ENCODE measurements at places on chromosomes 5 and 9.

GRCh38 chr5:3958389-3958788 lies 362.8 kb downstream of the IRX1 start:
- DNase-seq = no peak

GRCh38 chr5:37056762-37057161 lies 180.2 kb downstream of the NIPBL start:
- no peak for DNase-seq

- no peak for DNase-seq
These were observed 29.3 kb upstream of the CTSL start for GRCh38 chr9:87696641-87697040.

DNA sequence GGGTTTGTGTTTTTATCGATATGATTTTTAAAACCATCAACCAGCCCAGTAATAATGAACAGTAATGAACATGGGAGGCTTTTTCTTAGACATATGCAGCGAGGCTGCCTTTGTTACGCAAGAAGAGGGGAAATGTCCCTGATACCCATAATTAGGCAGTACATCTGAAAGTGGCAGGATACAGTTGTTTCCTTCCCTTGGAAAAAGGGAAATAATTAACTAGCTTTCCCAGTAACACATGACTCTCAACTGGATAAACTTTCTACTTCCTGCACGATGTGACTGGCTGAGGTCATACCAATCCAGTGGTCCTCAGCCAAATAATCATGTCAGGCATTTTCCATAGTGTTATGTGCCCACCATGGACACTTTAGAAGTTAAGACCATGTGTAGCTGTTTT lies 431.6 kb upstream of the C9orf72 start:
- DNase-seq = no peak

DNA sequence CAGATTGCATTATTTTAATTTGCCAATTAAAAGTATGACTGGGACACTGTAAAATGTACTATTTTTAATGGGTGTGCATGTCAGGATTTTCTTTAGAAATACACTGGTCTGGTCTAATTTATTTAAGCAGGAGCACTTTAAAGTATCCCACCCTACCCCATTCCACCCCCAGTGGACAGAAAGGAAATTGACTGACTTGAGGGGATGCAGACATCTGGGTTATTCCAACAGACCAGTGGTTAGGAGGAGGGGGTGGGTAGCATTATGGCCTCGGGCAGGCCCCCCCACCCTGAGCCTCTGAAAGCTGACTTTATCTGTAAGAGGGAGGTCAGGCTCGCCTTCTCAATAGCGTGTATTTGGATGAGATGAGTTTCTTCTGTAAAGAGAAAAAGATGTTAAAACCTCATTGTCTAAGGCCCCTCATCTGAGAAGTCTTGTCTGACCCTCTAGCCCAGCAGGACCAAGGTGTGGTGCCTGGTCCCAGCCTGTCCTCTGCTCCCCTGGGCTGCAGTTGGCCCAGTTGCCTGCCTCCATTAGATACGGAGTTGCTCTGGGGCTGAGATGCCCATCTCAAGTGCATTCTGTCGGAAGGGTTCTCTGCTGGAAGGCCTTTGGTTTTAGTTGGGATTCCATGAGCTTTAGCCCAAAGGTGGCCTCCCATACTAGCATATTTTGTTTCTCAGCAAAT lies 4.4 kb downstream of the HNRNPAB start:
- DNase-seq = no peak

DNA sequence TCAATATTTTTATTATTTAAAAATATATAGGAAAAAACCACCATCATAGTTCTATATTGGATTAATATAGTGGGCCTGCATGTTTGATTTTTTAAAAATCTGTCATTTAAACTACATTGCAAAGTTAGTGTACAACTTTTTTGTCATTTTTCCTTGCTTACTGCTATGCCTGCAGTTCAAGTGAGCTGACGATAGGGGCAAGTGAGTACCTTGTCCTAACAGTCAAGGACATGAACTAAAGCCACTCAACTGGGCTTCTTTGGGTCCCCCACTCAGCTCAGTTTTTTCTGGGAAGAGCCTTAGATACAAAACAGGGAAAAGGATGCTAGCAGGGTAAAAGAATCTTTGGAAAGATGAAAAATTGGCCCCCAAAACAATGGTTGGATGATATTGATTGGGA lies 269.9 kb downstream of the MAN2A1 start:
- no peak for DNase-seq

GRCh38 chr5:62385131-62385530 lies 18.6 kb downstream of the DIMT1 start:
- DNase-seq = no peak

DNA sequence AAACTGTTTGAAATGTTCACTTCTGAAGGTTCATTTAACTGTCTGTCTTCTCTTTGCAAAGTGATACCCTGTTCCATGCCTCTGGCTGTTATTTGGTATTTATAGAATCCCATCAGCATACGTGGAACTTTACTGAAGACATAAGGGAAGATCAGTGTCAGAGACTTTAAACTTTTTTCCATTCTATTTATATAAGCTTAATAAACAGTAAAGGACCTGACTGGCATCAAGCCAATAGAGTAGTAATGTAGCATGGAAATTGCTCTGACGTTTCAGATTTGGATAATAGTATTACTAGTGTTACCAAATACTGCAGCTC lies 94.9 kb upstream of the MINAR2 start:
- DNase-seq = no peak

All from NCI-H1436 treated with DMSO at 0.1 percent for 48 hours (cell line).